ENCODE measurements at places on chromosomes 16 and 17.
A peak's percentile ranks its signal among the peaks of the same experiment; 100 is the strongest.

- DNase-seq, result no peak
Measured at GRCh38 chr17:51636291-51636690, 375.9 kb downstream of the UTP18 start.

GRCh38 chr16:68236137-68236825 is 354 bp upstream of the ESRP2 start:
- no peak for DNase-seq

DNA sequence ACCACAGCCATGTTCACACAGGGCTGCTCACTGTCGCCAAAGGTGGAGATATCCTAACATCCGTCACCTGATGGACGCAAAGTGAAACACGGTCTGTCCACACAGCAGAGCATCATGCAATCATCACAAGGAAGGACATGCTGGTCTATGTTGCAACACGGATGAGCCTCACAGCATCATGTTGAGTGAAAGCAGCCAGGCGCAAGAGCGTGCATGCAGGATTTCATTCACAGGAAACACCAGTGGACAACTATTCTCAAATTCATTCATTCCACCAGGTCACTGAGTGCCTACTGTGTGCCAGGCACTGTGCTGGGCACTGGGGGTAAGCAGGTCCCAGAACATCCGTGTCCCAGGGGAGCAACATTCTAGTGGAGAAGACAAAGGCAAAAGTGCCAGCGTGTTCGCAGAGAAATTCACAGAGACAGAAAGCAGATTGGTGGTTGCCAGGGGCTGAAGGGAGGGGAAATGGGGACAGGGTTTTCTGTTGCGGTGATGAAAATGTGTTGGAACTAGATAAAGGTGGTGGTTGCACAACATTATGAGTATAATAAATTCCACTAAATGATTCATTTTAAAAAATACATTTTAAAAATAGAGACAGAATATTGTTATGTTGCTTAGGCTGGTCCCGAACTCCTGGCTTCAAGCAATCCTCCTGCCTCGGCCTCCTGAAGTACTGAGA is 22.7 kb upstream of the KCNJ12 start:
- no peak for DNase-seq

DNA sequence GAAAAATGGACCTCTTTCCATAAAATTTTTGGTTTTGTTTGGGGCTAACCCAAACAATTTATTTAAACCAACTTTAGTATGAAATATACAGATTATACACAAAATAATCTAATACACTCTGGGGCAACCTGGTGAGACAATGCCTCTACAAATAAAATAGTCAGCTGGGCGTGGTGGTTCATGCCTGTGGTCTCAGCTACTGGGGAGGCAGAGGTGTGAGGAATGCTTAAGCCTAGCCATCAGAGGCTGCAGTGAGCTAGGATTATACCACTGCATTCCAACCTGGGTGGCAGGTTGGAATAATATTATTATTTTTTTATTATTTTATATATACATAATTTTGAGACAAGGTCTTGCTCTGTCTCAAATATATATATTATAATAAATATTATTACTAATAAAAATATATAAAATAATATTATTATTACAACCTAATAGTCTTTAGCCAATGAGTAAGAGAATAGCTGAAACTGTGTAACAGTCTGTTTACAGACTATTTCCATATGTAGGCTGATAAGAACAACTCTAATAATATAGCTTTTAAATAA is 50.5 kb downstream of the GLG1 start:
- DNase-seq, result no peak

DNA sequence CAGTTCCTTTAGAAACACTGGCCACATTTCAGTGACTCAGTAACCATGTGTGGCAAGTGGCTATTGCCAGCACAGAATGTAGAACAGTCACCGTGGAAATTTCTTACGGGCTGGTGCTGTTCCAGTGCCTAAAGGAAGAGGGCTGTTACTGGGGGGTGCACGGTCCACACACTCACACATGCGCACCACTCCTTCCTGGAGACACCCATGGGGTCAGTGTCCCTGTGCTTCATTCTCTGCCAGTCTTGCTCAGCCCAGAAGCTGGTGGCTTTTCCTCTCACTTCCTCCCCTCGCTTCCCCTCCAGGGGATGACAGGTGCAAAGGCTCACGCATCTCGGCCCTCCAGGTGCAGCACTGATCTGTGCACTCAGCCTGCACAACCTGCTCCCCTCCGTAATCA is 115.6 kb downstream of the CCDC182 start:
- DNase-seq, result peak; percentile 53

DNA sequence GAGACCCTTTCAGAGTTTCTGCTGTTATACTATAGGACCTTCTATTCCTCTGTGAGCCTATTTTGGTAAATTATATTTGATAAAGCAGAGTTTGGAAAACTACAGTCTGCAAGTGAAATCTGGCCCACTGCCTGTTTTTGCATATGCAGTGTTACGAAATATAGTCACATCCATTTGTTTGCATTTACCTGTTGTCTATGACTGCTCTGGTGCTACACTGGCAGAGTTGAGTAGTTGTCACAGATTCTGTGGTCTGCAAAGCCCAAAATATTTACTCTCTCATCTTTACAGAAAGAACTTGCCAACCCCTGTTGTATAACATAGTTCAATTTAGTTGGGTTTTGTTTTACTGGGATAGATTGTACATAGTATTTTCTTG is 42.3 kb downstream of the TNRC6A start:
- no peak for DNase-seq

DNA sequence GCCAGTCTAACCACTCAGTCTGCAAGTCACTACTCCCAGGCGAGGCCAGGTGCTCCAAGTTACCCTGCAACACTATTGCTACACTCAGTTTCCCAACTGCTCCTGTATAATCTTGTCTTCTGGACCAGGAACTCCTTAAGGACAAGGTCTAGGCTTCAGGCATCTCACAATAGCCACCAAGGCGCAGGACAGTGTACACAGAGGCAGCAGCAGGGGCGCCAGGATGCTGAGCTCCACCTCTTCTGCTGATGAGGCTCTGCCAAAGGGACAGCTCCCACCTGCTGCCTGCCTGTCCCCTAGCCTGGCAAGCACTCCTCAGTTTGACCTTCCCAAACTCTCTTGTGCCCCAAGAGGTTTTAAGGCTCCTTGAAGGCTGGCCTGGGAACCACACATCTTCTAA is 3.4 kb downstream of the SLC25A11 start:
- DNase-seq, result no peak

GRCh38 chr16:70331588-70332358 is 14.9 kb upstream of the DDX19A start:
- DNase-seq, result peak; percentile 27

GRCh38 chr16:15949210-15950160 is at the start of gene ABCC1:
Gene ABCC1 (plus strand): TSS chr16:15949616. CDS start chr16:15949752, 136 bp downstream.
- DNase-seq, result peak; percentile 59

- DNase-seq, result no peak
Measured at GRCh38 chr17:81804559-81805399, 829 bp downstream of the GCGR start.

GRCh38 chr16:86089334-86089900 is 190.5 kb downstream of the IRF8 start:
- no peak for DNase-seq

DNA sequence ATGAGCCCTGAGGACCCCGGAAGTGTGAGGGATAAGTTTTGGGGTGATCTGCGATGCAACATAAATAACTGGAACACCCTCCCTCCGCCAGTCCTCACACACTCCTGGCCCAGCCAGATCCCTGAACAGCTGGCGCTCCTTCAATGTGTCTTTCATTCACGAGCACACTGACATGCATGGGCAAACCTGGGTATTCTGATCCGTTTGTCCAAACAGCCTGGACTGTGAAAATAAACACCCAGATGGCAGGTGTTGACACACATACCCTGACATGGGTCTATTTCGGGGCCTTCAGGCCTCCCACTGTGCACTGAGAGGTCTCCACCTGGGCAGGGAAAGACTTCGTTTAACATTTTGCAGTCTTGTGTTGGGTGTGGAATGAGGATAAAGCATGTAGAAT is 3.0 kb upstream of the CPNE2 start:
- peak; percentile 89 for DNase-seq

DNA sequence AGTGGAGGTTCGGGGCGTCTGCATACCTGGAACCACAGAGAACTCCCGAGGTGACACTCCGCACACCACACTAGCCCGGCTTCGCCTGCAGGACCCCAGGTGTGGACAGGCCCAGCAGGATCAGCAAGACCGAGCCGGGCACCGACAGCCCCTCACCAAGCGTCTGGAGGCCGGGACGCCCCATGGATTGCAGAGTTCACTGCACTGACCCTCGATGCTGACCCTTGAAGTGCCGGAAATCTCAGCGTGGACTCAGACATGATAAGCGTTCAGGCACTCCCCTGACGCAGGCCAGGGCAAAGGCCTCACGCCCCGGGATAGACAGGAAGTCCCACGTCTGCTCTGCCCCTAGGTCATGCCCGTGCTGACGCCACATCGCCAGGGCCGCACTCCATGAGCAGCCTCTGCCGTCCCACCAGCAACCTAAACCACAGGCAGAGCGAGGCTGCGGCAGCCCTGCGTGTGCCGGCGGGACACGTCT is 26.0 kb downstream of the ACSF3 start:
- no peak for DNase-seq

GRCh38 chr16:19173649-19174383 is 5.8 kb downstream of the SYT17 start:
- DNase-seq, result no peak

- no peak for DNase-seq
Measured at GRCh38 chr17:50589095-50589705, 28.7 kb downstream of the CACNA1G start.

GRCh38 chr16:83258366-83258928 is 549.3 kb upstream of the HSBP1 start:
- no peak for DNase-seq

- DNase-seq, result no peak
Measured at GRCh38 chr16:82072313-82072712, 37.3 kb downstream of the HSD17B2 start.

DNA sequence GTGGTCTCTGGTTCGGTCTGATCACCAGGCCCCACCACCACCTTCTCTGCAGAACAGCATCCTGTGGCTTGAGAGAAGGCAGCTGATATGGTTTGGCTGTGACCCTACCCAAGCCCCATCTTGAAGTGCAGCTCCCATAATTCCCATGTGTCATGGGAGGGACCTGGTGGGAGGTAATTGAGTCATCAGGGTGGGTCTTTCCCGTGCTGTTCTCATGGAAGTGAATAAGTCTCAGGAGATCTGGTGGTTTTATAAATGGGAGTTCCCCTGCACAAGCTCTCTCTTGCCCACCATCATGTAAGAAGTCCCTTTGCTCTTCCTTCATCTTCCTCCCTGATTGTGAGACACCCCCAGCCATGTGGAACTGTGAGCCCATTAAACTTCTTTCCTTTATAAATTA is 352.3 kb upstream of the CDH5 start:
- no peak for DNase-seq

- no peak for DNase-seq
Measured at GRCh38 chr16:79452671-79453070, 147.9 kb downstream of the MAF start.

GRCh38 chr17:65630502-65630901 is 69.1 kb upstream of the AXIN2 start:
- no peak for DNase-seq

DNA sequence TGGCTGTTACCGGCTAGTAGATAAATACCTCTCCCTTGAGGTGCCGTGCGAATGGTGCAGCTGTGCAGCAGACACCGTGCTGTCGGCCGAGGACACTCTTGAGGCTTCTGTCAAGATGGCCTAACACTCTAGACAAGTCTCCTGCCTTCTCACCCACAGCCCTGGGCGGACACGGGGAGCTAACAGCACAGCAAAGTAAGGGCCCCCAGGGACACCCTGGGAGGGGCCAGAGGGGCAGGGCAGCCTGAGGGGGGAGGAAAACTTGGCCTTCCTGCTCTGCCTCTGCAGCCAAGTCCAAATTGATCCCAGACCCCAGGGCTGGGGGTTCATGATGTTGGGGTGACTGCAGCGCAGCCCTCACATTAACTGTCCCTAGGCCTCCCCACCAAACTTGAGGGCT is 210.2 kb downstream of the RPTOR start:
- no peak for DNase-seq

GRCh38 chr17:50588391-50589049 is 28.0 kb downstream of the CACNA1G start:
- no peak for DNase-seq

DNA sequence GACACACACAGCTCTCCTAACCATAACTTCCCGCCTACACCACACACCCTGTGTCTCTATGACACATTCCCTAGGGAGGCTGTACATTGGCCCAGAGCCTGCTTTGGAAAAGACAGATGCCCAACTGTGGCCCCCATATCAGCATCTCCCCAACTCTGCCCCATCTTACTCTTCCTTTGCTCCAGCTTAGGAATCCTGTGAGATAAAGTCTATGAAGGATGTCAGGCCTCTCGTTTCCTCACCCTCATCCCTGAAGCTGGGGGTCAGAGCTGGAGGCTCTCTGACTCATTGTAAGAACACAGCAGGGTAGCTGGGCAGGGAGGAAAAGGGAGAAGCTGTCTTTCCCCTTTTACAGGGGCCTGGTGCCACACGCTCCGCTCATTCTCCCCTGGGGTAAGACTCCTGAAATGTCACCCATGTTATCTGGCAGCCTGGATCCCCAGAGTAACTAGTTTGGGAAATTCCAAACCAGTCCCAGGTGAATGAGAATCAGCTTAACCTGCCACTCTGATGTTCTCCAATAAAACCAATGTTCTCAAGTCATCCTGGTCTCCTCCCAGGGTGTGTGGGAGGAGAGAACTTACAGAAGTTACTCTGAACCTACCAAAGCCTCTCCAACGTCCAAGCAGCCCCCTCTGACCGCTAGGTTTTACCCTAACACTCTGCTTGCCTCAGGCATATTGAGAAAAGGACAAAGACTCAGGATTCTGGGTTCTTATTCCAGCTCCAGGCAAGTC is 2.8 kb downstream of the RAPGEFL1 start:
- no peak for DNase-seq

DNA sequence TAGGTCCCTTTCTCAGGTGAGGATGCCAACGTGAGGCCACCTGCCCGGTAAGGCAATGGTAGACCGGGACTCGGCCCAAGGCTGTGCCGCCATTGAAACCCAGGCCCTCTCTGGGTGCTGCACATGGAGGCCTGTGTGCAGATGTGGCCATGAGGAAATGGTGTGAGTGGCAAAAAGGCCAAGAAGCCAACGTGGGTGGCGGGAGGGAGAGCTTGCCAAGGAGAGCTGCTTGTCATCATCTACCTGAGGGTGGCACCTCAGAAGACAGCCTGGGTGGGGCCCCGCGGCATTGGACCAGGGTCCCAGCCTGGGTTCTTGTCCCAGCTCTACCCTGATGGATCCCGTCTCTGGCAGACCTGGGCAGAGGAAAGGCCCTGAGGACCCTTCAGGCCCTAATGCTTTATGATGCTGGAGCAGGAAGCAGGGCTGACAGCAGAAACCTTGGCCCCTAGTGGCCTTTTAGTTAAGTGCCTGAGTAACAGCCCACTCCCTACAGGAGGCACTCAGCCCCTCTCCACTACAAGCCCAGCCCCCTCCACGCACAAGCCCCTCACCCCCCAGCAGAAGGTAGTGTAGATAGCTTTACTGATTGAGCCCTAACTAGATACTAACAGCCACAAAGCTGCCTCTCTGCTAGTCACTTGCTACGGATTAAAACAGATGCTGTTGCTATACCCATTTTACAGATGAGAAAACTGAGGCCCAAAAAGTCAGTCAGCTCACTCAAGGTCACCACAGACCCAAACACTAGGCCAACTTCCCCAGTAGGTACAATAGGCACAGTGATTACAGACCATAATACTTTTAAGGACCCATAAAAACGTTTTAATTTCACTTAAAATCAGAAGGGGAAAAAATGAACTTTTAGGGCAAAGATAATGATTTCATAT is 26.2 kb upstream of the KIFC3 start:
- DNase-seq, result peak; percentile 37
